NCI-H2081 (cell line): ENCODE measurements at places on chromosomes 2 and 18.

GRCh38 chr2:113027691-113028090 is 22.4 kb downstream of the IL36A start:
- DNase-seq, result no peak

GRCh38 chr2:144131042-144131441 is 388.9 kb downstream of the ZEB2 start:
- DNase-seq, result no peak

DNA sequence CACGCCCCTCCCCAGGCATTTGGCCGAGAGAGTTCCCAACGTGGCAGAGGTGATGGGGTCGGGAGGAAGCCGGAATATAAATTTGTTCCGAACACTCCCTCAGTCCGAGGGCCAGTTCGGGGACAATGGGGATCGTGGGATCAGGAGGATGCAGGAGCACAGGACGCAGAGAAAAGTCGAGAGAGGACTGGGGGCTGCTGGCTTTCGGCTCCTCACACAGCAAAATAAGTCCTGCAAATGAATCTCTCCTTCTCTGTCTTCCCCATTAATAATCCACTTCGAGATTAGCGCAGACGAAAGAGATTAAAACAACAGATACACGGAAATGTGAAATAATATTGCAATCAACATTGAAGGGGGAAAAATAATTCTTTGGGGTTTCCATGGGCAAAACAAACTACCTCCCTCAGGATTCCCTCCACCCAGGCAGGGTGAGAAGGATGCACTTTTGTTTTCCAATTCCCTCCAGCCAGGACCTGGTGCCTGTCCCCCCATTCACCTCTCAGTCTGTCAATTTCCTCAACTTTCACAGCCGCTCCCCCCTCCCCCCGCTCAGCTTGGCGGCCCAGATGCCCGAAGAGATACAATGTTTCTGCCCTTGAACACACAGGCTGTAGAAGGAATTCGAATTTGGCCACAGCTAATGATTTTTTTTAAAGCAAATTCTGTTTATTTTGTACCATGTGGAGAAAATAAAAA is 3.1 kb upstream of the ZEB2 start:
- no peak for DNase-seq

DNA sequence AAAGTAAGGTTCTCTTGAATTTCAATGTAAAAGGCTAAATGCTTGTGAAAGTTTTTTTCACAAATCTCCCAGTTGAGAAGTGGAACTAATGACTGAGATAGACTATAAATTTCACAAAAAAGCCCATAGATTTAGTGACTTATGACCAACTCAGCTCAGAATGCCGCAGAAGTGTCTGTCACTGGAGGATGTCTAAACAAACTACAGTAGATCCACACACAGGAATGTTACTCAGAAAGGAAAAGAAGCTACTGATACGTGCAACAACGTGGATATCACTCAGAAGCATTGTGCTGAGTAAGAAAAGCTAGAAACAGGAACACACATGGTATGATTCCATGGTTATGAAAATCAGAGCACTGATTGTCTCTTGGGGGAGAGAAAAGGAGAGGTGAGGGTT is 151.9 kb downstream of the DOCK10 start:
- DNase-seq, result no peak

GRCh38 chr18:23538870-23539269 is 35.6 kb downstream of the RMC1 start:
- no peak for DNase-seq

DNA sequence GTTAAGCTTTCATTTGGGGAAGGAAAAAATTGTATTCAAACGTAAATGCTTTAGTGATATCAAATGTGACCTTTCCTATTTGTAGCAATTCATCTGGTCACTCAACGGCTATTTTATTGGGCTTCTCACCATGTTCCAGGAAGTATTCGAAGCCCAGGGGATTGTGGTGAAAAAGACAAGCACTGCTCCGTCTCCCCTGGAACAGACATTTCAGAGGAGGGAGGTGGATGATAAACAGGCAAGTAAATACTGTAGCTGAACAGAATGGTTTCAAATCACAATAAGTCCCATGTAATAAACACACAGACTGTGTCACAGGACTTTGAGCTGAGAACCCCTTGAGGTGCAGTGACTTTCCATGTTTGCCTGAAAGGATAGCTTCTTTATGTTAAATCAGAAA is 464.7 kb upstream of the HNRNPA3 start:
- DNase-seq, result no peak

GRCh38 chr2:241534701-241535375 is 23.7 kb upstream of the BOK start:
- no peak for DNase-seq

DNA sequence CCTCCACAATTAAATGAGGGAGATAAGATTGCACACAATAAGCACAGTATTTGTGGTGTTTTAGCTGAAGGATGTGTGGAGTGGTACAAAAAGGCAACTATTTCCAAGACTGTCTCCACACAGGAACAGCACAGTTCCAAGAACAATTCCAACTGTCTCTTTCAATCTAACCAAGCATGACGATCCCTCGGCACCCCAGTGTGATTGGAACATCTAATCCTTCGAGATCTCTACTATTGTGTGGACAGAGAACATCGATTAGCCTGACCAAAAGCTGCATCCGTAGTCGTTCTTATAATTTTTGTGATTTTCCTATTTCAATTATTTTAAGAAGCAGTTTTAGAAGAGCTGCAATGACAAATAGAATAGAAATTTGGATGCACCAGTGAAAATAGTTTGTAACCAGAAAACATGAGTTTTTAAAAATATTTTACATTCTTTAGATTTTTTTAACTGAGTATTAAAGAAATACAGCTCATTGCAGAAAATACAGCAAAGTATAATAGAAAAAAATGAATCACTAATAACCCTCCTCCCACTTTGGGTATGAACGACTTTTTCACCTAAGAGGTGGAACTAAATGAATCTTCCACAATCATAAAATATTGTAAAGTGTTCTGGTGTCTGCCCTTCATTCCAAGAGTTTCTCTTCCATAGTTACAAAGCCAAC is 76.4 kb upstream of the CABLES1 start:
- no peak for DNase-seq

DNA sequence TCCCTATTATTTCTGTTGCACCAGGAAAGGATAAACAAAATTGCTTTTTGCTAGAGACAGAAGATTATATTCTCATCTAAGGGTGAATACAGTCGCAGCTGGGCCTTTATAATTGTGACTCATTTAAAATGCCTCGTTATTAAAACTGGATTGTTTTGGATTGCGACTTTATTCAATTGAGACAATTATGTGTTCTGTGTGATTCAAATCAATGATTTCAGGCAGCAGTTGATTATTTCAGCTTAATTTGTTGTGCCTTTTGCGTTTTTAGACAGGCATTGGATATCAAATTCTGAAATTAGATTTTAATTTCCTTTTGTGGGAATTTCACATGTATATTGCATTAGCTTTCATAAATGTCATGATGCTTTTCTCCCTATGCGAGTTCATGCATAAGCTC is 778.1 kb upstream of the SOX11 start:
- no peak for DNase-seq

DNA sequence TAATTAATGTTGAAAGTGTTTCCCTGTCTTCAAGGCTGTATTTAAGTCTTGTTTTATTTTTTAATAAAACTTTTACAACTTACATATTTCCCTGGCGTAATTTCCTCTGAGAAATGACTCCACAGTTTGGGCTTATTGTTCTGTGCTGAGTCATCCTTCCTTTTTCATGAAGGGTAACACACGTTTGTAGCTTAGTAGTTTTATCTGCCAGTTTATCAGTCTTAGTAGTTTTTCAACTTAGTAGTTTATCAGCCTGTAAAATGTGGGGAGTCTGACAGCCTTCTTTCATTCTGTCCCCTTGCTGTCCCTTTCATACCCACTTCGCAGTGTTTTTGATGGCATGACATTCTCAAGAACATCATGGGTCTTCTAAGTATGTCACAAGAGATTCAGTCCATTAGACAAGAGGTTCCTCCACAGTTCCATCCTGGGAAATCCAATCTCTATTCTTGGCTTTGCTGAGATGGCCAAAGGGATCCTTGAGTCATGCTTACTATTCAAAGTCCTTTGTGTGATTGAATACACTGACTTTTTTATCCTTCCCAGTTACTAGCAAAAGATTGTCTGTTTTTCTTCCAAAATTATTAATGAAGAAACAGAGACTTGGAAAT is 60.0 kb upstream of the SGPP2 start:
- DNase-seq, result no peak

DNA sequence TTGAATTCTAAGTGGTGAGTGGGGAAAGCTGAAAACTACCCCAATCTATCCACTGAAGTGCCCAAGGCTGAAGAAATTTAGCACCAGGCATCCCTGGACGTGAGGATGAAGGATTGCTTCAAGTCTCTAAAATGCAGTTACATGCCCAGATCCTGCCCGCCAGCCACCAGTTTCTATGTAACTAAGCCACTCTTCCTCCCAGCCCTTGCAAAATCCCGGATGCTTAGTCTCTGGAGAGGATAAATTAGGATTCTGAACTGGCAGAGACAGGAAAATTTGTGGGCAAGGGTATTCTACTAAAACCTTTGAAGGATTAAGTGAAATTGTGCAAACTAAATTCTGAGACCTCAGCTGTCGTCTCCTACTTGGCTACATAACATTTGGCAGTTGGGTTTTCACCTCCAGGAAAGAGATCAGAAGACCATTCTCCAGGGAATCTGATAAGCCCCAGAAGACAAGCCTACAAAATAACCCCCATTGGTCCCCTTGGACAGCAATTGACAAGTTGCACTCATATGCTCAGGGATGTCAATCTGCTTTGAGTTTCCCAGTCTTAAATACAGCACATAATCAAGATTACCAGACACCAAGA is 93.9 kb upstream of the CD226 start:
- no peak for DNase-seq

DNA sequence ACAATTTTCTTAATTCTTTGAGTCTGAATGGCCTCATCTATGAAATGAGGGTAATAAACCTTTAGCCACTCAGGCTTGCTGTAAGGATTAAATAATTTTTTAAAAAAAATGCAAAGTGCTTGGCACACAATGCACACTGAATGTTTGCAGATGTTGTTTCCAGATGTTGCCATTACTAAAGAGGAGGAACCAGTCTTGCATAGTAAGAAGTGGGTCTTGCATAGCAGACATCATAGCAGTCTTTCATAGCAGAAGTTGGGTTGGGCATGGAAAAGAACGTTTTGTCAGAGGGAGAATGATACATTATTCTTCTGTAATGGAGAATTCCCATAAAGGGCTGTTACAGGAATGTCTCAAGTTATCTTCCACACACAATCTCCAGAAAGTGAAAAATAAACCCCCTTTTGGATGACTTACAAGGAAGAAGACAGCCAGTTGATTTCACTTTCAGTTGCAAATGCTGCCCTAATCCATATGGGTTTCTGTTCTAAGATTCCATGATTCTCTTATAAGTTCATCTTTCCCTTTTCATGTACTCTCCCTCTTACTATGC is 327.7 kb downstream of the SUCLG1 start:
- DNase-seq, result no peak

DNA sequence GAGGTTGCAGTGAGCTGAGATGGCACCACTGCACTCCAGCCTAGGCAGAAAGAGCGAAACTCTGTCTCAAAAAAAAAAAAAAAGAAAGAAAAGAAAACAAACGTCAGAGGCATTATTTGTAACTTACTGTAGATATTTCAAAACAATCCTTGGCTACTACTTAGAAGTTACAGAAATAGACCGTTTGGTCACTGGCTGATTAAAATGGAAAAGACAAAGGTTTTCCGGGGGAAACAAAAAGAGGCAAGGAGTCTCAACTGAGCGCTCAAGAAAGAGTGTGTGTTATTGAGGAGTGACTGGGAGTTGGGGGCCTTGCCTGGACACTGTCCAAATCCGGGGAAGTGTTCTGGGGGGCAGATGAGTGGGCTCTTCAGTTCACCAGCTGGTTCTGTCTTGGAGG is 47.6 kb downstream of the TEX44 start:
- DNase-seq, result no peak

- no peak for DNase-seq
Measured at GRCh38 chr2:53827398-53828175, 32.2 kb downstream of the GPR75 start.
